Effector memory CD4-positive, alpha-beta T cell (primary cell): ENCODE measurements at places on chromosomes 11 and 22.

GRCh38 chr11:34972892-34973291 is 56.5 kb downstream of the PDHX start:
- no peak for DNase-seq
- no peak overlapping the region for H3K4me3 ChIP-seq
- H3K27ac ChIP-seq, result no peak overlapping the region
- H3K27me3 ChIP-seq, result no peaks in the 10 kb centered on the region

DNA sequence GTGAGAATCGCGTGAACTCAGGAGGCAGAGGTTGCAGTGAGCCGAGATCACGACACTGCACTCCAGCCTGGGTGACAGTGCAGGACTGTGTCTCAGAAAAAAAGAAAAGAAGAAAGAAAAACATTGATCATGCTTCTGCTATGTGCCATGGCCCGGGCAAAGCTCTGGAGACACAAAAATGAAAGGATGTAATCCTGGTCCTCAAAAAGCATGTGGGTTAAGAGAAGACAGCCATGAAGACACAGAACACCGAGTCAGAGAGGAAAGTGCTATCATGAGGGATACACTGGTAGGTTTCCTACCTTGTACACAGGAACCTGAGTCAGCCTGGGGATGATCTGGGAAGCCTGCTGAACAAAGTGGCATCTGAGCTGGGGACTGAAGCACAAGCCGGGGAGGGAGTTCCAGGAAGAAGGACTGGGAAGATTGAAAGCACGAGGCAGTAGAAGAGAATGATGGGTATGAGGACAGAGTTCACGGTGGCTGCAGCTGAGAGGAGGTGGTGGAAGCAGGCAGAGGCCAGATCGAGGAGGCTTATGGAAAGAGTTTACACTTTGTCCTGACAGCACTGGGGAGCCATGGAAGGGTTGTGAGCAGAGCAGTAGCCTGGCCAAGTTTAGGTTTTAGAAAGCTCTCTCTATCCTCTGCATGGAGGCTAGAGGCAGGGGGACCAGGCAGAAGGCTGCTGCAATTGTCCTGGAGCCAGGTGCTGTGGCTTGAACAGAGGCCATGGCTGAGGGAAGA is 9.9 kb upstream of the MAFF start:
- H3K27ac ChIP-seq, result no peak overlapping the region
- no peaks in the 10 kb centered on the region for H3K36me3 ChIP-seq
- H3K4me3 ChIP-seq, result no peak overlapping the region

DNA sequence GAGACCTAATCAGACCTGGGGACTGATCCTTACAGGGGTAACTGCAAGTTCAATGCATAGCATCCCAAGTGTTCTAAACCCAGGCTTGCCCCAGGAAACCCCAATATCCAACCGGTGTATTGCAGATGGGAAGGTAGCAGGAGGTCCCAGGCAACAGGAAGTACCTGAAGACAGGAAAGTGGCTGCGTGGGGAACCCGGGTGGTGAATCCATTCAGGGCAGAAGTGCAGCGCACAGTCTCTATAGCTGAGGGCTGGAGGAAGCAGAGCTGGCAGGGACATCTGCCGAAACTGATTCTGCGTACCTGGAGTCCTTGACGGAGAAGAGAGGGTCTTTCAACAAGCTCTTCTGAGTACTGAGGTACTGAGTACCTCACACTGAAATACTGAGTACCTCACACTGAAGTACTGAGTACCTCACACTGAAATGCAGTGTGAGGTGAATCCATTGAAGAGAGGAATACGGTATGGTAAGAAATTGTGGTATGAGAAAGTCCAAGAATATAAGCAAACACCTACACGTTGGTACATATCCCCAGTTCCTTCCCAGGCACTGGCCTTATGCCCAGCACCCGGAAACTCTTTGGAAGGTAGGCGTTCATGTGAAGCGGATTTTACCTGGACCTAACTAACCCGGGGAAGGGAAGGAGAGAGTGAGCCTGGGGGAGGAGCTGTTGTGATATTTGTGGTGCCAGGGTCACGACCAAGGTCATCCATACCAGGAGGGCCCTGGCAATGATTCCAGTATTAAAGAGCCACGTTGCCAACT is 20.1 kb downstream of the SCN4B start:
- no peak overlapping the region for H3K27ac ChIP-seq
- H3K27me3 ChIP-seq, result peaks cover 6% of the 10 kb centered on the region
- no peak overlapping the region for H3K4me3 ChIP-seq
- H3K4me1 ChIP-seq, result no peaks in the 10 kb centered on the region
- no peak for DNase-seq
- H3K36me3 ChIP-seq, result no peaks in the 10 kb centered on the region

DNA sequence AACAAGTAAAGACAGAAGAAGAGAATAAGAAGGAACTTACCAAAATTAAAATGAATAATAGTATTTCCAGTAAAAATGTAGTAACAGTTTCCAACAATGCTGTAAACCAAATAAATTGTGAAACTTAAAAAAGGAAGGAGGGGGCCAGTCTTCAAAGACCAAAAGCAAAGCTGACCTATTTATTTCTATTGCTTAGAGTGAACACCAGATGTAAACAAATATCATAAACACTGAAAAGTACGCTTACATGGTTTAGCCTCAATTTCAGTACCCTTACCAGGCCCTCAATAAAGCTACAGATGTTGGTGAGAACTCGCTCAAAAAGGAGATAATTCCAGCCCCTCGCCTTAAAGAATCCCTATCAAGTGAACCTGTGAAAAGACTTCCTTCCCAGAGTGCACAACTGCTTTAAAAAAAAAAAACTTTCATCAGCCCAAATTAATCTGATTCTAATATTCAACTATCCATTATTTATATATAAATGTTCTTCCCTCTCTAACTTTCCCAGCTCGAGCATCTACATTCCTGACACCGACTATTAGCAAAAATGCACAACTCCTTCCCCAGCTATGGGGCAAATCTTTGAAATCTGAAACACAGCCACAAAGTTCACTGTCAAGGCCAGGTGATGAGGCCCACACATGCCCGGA is 2.4 kb downstream of the PHF21A start:
- H3K27me3 ChIP-seq, result no peaks in the 10 kb centered on the region
- no peaks in the 10 kb centered on the region for H3K36me3 ChIP-seq
- no peak for DNase-seq
- H3K4me3 ChIP-seq, result peak overlapping the region; percentile 71
- H3K27ac ChIP-seq, result peak overlapping the region; percentile 81

GRCh38 chr11:28976801-28977145 is 868.6 kb downstream of the METTL15 start:
- H3K27ac ChIP-seq, result no peak overlapping the region
- no peaks in the 10 kb centered on the region for H3K27me3 ChIP-seq
- no peaks in the 10 kb centered on the region for H3K36me3 ChIP-seq
- no peak for DNase-seq

DNA sequence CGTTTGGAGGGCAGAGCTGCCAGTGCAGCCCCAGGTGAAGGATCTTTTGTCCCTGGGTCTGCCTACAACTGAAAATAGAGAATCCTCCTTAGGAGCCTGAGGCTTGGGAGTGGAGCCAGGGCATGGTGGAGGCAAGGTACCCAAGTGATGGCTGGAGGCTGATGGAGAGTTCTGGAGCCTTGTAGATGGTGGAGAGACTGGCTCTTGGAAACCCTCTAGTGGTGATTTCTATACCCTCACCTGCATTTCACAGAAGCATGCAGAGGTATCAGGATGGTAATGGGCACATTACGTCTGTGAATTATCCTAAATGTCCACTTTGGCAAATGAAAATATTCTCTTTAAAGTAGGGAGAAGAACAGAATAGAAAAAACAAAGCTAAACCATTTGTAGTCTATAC is 44.4 kb downstream of the INSC start:
- no peak for DNase-seq
- no peak overlapping the region for H3K4me3 ChIP-seq
- H3K4me1 ChIP-seq, result no peaks in the 10 kb centered on the region
- no peak overlapping the region for H3K27ac ChIP-seq
- H3K36me3 ChIP-seq, result no peaks in the 10 kb centered on the region
- no peaks in the 10 kb centered on the region for H3K27me3 ChIP-seq
